ENCODE measurements at places on chromosomes 12 and 14. TPM values are rescaled to one million over a fixed set of nuclear protein-coding genes. Genes with fewer than 3 reads are reported as not detected.

Gene ZNF384
- 30.6 TPM for total RNA-seq

Gene KRT85
- total RNA-seq: not detected

Gene EML1
- total RNA-seq: 64.9 TPM

Gene DCN
- 1,080 TPM for total RNA-seq

Gene NOXRED1
- total RNA-seq: 0.22 TPM

Gene NAV3
- 62.4 TPM for total RNA-seq

Gene PKP2
- 3.7 TPM for total RNA-seq

Gene KCNA5
- not detected for total RNA-seq

Gene PLD4
- not detected for total RNA-seq

Gene METTL1
- total RNA-seq: 12.7 TPM

Gene APOF
- total RNA-seq: not detected

Gene AKAP5
- total RNA-seq: 0.86 TPM

Gene EPYC
- not detected for total RNA-seq

Gene PYGL
- total RNA-seq: 41.8 TPM

Gene ARID2
- total RNA-seq: 13.6 TPM

Gene CCDC38
- total RNA-seq: not detected

Gene C2CD5
- total RNA-seq: 13.8 TPM
